Fibroblast of villous mesenchyme (primary cell): ENCODE measurements at places on chromosomes 1 and 21.

GRCh38 chr1:93001893-93002292, 40.6 kb upstream of the DIPK1A start:
- no peak for DNase-seq

DNA sequence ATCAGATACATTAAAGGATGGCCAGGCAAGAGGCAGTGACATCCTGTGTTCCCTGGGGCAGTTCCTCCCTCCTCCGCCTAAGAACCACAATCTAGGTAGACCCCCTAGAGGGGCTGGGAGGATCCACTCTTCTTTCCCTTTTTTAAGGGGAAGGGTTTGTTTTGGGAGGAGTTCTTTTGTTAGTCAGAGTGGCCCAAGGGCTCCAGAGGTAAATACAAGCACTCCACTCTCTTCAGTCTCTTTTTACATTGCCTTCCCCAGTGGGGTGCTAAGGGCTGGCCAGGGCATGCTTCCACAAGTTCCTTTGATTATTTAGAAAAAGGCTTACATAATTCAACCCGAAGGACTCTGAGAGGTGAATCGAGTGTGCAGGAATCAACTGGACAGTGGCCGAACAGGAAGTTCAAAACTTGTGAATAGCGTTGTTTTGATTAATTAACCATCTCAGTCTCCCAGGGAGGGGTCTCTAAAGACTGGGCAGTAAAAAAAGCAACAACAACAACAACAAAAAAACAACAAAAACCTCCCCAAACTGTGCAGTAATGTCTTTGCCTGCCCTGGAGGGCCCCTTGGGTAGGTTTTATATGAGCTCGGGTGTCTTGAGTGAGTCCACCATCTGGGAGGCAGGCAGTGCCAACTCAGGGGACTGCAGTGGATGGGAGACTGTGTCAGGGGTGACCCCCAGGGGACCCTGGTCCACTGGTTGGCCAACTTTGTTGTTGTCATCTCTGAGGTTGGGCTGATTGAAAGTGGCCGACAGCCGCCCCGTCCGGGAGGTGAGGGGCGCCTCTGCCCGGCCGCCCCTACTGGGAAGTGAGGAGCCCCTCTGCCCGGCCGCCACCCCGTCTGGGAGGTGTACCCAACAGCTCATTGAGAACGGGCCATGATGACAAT, 33.2 kb upstream of the ENO1 start:
- DNase-seq, result no peak

GRCh38 chr1:15352128-15352957, 57.3 kb upstream of the EFHD2 start:
- peak; percentile 30 for DNase-seq

GRCh38 chr1:190243056-190243455, 234.6 kb downstream of the BRINP3 start:
- DNase-seq, result no peak

DNA sequence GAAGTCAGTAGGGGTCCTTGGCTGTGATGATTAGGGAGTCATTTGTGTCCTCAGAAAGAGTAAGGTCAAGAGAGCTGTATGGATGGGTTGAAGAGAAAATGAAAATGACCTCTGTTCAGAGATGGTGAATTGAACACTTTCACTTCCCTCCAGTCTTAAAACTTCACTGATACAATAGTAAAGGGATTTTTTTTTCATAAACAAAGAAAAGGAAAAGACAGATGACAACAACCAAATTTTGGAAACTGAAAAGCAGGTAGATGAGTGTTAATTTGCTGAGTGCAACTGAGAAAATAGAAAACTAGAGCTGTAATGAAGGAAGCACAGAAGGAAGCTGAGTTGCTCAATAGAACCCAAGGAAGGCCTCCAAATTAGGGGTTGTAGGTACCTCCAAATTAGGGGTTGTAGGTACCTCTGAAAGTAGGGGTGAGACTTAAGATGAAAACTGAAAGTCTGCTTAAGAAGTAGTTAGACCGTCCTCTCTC, 14.8 kb upstream of the S1PR1 start:
- no peak for DNase-seq

DNA sequence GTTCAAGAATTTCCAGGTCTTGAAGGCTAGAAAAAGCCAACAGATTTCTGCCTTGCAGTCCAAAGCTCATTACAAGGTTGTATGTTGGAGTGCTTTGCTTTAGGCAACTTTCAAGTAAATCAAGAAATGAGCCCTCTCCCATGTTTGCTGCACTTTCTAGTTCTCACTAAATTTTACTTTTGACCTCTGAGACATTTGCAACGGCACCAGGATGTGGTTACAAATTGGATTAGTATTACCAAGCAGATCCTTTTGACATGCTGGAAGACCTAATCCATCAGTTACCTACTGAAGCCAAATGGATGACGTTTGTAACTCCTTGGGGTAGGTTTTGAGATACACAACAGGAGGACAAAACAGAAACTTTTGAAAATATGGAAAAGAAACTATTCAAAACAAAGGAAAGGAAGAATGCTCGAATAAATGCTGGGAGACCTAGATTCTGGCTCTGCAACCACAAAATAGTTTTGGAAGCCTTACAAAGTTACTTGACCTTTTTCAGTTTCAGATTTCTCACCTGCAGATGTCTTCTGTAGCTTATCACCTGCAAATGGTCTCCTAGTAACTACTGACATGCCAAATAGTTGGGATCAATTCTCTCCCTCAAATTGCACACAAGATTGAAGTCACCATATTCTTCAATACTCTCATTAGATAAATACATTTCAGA, 251.7 kb upstream of the ADGRL2 start:
- no peak for DNase-seq
